ENCODE measurements at places on chromosomes 16 and 17.

- DNase-seq, result no peak
Measured at GRCh38 chr17:29615048-29615385, 7.7 kb downstream of the CORO6 start.

DNA sequence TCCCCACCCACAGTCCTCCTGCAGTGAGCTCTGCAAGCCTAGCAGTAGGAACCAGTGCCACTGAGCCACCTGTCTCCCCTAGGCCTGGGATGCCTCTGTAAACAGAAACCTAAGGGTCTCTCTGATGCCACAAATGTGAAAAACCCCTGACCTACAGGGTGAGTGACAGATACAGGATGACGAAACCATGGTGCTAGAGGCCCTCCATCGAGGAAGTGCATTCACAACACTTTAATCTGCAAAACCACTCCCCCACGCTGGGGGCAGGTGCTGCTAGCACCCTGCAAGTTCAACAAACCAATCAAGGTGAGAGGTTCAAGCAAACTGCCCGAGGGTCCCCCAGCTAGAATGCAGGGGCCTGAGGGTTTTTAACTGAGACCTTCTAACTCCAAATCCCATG is 59.5 kb downstream of the CDYL2 start:
- DNase-seq, result no peak

DNA sequence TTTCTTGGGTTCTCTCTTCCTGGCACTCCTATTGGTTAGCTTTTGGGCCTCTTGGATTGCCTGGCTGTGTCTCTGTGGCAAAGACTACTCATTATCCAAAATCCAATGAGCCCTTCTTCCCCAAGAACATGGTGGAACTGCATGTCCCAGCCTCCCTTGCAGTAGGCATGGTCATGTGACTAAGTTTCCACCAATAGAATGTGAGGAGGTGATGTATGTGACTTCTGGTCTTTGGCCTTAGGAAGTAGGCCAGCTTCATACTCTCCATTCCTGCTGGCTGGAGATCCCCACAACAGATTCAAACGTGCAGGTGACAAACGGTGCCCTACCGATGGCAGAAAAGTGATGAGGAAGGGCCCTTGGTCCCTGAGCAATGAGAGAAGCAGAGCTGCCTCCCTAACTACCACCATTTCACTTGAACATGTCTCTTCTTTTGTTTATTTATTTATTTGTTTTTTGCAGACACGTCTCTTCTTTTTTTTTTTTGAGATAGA is 17.3 kb upstream of the SPN start:
- DNase-seq, result no peak

- no peak for DNase-seq
Measured at GRCh38 chr17:78992542-78993212, 13.0 kb upstream of the LGALS3BP start.

DNA sequence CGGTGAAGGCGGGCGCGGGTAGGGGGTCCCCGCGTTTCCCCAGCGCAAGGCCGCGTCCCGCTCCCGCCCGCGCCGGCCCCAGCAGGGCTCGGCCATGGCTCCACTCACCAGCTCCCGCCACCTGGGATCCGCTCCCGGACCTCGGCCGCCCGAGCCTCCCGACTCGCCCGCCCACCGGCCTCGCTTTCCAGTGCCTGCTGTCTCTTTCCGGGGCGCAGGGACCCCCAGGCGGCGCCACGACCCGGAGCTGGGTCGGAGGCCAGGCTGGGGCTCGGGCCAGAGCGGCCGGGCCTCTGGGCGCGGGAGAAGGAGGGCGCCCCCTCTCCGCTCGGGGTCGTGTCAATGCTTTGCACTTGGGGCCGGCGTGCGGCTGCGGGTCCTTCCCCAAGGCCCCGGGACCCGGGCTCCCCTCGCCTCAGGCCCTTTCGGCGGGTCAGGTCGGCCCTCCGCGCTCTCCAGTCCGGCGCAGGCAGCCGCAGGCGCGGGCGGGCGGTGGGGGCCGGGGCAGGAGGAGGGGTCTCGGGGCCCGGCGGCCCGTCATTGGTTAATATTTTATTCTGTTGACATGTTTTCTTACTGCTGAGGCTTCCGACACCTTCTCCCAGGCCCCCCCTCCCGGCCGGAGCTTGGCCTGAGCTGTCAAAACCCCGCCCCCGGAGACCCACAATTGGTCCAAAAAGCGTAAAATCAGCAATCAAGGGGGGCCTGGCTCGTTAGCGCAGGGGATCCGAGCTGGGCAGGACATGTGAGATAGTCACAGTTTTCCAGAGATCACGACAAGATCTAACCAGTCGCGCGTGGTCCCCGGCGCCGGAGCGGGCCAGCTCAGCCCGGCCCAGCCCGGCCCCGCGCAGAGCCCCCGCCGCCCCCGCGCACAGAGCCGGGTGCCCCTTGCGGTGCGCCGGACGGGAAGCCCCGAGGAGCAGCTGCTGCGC is at the start of gene TBX2:
TBX2 (plus strand) TSS at position 713 of the 935 bp plus-strand sequence. CDS start 334 bp downstream, outside the sequence.
- no peak for DNase-seq

- no peak for DNase-seq
Measured at GRCh38 chr16:72836181-72836580, 211.7 kb downstream of the ZFHX3 start.
